ENCODE measurements at places on chromosomes 7 and 10.

DNA sequence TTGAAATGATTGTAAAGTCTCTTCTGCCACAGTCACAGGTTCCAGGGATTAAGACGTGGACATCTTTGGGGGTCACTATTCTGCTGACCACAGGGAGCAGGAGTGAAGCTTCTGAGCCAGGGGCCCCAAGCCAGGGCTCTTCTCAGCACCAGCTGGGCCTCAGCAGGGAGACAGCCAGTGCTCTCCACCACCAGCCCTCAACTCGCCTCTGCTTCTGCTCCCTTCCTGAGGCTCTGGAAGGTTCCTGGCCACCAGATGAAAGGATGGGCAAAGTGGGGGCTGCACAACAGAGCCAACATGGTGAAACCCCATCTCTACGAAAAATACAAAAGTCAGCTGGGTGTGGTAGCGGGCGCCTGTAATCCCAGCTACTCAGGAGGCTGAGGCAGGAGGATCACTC, 11.2 kb upstream of the CRYGN start:
- no peak for DNase-seq

DNA sequence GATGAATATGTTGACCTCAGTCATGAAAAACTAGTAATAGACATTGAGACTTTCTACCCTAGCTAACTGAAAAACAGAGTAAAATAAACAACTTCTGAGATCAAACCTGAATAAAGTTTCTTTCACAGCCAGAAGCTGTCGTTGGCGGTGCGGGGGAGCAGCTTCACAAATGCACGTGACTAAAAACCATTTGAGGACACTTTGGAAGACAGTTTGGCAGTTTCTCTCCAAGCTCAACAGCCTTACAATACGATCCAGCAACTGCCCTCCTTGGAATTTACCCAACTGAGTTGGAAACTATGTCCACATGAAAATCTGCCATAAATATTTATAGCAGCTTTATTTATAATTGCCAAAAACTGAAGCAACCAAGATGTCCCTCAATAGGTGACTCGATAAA, 63.1 kb downstream of the CYTH3 start:
- DNase-seq, result no peak

DNA sequence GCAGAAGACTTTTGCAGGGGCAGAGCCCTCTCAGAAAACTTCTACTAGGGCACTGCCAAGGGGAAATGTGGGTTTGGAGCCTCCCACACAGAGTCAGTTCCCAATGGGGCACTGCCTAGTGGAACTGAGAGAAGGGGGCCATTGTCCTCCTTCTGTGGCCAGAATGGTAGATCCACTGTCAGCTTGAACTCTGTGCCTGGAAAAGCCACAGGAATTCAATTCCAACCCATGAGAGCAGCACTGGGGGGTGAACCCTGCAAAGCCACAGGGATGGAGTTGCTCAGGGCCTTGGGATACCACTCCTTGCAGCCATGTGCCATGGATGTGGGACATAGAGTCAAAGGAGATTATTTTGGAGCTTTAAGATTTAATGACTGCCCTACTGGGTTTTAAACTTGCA, 262.2 kb upstream of the SEMA3C start:
- no peak for DNase-seq

GRCh38 chr7:13542451-13542850, 447.0 kb downstream of the ETV1 start:
- no peak for DNase-seq

- DNase-seq, result no peak
These were observed at the start of gene HOXA13 for GRCh38 chr7:27199849-27200760. HOXA13 (minus strand) TSS chr7:27200091; CDS start chr7:27200077, 14 bp downstream.

GRCh38 chr7:4762121-4763055, 13.0 kb upstream of the AP5Z1 start:
- DNase-seq, result no peak
